Stimulated activated naive CD4-positive, alpha-beta T cell (primary cell): ENCODE measurements at places on chromosomes 5 and 9.
A peak's percentile ranks its signal among the peaks of the same experiment; 100 is the strongest.

DNA sequence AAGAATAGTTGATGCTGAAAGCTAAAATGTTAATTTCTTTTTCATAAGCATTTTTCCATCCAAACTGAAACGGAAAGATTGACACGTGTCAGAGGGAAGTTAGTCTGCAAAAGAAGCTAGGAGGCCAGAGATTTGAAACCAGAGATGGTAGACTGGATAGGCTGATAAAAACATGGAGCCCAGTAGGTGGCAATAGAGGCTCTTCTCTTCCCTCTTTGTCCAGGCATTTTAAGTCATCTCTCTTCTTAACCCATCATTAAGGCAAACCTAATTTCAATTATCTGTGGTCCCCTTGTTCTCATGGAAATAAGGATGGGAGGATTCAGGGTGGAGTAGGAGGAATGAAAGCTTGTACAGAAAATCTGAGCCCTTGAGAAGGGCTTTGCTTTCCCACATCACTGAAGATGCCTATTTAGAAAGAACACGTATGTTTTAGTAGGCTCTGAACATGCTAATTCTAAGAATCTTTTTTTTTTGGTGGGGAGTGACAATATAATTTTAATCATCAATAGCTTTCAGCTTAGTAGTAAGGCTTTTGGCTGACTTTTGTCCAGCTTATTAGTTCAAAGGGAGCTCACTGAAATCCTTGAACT lies 66.6 kb downstream of the ZNF474 start:
- no peak for DNase-seq

DNA sequence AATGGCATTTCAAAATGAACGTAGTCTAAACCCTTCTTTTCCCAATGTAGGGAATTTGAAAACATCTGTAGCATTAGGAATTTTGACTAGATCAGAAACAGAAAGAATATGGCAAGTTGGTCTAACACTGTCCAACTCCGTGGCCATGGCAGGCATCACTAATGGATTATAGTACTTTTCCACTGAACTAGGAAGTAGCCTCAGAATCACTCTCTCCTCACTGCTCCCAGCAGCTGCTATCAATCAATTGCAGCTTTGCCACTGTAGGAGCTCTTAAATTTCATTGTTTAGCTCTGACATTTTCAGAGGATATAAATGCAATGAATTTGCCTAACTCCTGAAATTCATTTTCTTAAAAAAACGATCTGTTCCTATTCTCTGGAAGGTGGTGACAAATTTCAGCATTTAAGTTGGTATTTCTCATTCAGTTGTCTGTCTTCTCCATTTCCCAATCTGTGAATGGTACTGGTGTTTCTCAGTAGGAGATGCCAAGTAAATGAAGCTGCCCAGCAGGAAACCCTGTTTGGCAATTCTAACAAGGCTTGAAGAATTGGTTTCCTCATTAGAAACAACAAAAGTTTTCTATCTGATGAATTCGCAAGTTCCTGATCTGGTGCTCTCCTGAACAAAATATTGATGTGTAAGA lies 64.7 kb downstream of the TLR4 start:
- no peak for DNase-seq

DNA sequence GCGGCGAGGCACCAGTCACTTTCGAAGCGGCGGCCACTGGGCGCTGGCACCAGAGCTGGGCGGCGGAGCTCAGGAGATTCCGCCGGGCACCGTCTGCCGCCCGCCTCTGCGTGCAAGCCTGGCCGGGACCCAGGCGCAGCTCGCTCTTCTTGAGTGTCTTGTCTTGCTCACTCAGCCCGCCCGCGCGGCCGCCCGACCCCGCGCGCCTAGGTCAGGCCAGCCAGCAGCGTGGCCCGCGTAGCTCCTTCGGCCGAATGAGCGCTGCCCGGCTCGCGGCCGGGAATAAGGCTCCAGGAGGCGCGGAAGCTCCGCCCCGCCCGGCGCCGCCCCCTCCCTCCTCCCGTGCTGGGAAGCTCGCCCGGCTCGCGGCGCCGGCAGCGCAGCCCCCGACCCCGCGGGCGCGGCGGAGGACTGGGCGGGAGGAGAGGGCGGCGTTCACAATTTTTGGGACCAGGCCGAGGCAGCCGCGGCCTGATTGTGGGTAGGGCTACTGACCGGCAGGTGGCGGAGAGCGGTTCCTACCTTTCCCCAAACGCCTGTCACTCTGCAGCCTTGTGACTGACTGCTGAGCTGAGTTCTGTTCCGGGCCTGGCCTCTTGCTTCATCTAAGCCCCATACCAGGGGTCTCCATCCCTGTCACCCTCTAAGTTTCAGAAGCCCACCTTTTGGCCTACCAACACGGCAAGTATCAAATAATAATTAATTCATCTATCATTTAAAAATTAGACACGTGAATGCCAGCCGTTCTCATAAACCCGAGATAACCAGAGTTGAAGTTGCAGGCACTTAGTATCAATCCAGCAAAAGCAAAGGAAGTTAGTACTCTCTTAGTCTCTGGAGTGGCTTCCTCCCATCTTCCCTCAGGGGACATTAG lies at the start of gene HBEGF:
Gene HBEGF (minus strand): TSS at position 256 of the 874 bp plus-strand sequence. CDS start 275 bp downstream, outside the sequence.
- peak; percentile 52 for DNase-seq

- DNase-seq: no peak
Observed at GRCh38 chr5:57662991-57663390, 180.4 kb upstream of the ACTBL2 start.

GRCh38 chr9:22097707-22098106 lies 88.6 kb upstream of the CDKN2B start:
- no peak for DNase-seq

DNA sequence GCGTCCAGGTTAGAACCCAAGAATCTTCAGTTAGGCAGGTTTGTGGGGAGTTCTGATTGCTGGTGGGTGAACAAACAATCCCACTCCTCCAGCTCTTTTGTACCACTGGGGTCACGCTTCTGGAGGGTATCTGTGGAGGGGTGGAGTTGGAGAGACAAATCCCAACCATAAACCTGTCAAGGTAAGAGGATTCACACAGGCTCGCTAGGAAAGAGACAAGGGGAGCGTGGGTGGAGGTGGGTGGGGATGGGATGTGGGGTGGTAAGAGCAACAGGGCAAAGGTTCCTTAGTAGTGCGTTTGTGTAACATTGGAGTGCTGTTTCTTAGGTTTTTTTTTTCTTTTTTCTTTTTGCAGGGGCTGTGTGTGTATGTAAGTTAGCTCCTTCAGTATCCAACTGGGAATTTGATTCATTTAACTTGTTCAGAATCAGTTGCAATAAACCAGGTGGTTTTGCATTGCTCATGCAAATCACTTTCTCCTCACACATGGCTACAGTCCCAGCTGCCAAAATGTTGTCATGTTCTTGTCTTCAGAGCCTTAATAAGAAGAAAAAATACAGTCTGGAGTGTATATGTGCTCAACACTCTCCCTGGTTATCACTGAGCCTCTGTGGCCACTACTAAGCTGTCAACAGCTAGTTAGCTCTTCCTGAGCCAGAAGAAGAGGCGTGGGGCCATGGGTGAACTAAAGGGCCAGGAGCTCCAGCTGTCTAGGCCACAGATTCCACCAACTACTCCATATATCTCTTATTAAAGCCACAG lies 164.0 kb upstream of the RAD23B start:
- DNase-seq: no peak

- no peak for DNase-seq
Observed at GRCh38 chr5:84821924-84822323, 437.2 kb upstream of the EDIL3 start.

- DNase-seq: no peak
Observed at GRCh38 chr5:173328844-173329490, 753 bp upstream of the STC2 start.

GRCh38 chr5:135386886-135387628 lies 12.0 kb downstream of the MACROH2A1 start:
- DNase-seq: no peak

DNA sequence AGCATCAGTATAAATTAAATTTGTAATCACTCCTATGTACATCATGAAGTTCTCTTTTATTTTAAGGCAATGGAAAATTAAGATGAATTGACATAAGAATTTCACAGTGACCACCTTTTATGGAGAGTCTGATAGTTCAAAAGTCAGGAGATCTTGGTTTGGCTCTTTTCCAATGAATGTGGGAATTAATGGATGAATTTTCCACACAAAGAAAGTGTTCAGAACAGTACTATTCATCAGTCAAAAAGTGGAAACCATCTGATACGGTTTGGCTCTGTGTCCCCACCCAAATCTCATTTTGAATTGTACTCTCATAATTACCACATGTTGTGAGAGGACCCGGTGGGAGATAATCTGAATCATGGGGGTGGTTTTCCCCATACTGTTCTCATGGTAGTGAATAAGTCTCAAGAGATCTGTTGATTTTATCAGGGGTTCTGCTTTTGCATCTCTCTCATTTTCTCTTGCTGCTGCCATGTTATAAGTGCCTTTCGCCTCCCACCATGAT lies 24.5 kb downstream of the CCDC125 start:
- DNase-seq: no peak

DNA sequence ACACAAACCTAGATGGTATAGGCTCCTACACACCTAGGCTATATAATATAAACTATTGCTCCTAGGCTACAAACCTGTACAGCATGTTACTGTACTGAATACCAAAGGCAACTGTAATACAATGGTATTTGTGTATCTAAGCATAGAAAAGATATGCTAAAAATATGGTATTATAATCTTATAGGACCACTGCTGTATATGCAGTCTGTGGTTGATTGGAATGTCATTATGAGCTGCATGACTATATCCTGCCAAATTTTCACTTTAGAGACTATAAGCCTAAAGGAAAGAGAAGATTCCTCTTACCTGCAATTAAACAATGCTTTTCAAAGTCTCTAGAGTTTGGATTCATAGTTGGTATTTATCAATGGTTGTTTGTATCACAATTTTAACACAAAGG lies 24.7 kb upstream of the ACOT12 start:
- DNase-seq: no peak

DNA sequence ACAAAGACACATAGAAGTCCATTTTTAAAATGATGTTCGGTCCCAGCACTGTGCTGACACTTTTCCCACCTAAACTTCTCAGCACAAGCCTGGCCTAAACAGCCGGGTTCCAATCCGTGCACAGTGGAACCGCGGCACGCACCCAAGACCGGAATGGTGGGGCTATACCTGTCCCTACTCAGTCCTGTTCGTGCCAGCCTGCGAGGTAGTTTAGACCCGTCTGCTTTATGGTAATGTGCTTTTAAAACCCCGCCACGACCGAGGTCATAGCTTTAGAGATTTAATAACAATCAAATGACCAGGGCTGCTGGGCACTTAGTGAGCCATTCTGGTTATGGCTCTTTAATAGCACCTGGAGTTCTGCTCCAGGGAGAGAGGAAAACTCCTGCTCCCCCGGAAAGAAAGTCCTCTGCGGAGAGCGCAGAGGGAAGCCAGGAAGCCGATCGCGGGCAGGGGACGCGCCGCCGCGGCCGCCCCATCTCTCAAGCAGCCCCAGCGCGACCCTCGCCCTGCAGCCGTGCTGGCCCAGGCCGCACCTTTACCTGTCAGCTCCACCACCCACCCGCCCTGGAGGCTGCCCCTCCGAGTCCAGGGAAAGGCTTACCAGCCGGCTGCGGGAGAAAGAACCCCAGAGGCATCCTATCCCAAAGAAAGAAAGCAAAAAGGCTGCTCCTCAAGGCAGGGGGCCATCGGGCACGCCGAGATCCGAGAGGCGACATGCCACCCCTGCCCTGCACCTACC lies 511 bp downstream of the ARL15 start:
- DNase-seq: peak; percentile 13

DNA sequence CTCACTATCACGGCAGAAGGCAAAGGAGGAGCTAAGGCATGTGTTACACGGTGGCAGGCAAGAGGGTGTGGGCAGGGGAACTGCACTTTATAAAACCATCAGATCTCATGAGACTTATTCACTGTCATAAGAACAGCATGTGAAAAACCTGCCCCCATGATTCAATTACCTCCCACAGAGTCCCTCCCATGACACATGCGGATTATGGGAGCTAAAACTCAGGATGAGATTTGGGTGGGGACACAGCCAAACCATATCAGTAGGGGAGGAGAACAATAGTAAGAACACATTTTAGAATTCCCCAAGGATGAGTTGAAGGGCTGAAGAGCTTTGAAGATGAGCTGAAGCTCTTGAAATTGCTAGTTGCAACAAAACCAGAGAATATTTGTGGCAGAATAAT lies 287.9 kb downstream of the SMARCA2 start:
- DNase-seq: no peak

DNA sequence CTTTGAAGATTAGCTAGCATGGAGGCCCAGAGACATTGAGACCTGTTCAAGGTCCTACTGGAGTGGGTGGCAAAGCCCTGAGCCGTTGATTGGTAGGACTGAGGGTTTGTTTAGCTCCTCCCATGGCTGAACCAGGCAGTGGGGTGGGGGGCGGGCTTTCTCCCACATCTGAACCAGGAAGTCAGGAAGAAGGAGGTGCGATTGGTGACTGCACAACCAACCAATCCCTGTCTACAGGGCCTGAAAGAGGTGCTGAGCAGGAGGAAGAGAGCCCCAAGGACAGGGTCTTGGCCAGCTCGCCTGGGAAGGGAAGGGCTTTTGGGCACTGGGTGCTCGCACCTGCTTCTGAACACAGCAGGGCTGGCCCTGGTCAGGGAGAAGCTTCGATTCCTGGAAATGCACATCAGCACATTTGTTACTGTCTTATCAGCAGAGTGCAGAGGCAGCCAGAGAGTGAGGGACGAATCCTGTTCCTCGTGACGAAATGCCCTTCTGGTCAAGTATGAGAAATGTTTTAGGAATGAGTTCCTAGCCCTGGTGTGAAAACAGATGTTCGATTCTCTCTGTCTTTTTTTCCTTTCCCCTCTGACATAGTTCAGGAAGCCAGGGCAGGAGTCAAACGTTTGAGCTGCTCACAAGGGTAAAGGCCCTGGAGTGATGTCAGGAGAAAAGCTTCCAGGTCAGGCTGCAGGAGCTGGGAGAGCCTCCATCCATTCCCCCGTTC lies 294.8 kb upstream of the KLF4 start:
- DNase-seq: no peak

- no peak for DNase-seq
Observed at GRCh38 chr5:59139695-59140094, 556.8 kb downstream of the RAB3C start.

GRCh38 chr5:128927644-128928043 lies 37.6 kb upstream of the SLC27A6 start:
- no peak for DNase-seq

DNA sequence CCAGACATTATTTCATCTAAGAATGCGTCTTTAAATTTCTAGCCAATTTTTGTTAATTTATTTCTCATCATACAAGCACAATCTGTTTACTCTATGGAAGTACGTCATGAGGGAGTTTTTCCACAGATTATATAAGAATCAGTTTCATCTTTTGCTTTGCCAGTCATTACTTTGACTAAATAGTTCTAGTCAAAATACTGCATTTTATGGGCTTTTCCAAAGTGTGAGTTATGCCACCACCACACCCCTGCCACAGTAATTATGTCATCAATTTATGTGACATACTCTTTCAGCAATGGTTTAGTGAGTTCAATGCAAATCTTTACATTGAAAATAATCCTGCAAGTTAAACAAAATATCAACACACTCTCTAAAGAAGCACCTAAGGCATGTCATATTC lies 2.0 kb downstream of the RIMOC1 start:
- DNase-seq: no peak
